Inflammatory macrophage treated with lipopolysaccharide for 4 hours (primary cell): ENCODE measurements at places on chromosomes 12 and 14.

- DNase-seq: no peak
Observed at GRCh38 chr12:131202592-131203378, 249.1 kb downstream of the ADGRD1 start.

- no peak for DNase-seq
Observed at GRCh38 chr12:3187846-3188770, 110.9 kb downstream of the TSPAN9 start.

- DNase-seq: no peak
Observed at GRCh38 chr12:82174936-82175335, 183.3 kb downstream of the CCDC59 start.

DNA sequence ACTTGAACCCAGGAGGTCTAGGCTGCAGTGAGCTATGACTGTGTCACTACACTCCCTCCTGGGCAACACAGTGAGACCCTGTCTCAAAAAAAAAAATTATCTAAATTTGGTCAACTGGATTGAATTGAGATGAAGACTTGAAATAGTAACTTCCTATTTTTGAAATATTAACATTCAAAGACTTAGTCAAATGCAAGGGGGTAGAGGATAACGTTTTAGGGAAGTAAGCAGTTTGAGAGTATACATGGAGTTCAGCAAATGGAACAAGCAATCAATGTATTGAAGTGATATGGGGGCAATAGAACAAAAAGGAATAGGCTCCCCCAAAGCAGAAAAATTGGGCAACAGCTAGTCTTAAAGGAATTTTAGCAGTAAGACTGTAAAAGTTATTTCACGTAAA, 4.6 kb upstream of the MFAP5 start:
- peak; percentile 63 for DNase-seq

DNA sequence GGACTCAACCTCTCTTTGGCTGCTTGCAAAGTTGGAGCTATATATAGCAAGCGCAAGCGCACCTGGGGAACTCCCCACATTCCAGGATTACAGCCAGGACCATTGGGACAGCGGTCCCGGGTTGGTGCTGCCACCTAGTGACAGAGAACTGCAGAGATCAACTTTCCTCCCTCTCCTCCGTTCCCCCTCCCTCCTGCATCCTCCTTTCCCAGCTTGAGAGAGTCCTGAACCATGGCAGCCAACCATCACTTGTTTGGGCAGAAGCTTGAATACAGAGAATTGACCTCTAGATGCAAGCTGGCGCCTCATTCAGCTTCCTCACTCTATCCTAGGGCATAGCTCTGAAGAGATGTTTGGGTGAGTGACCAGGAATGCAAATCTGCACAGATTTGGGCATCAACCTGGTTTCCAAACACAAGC, 17.4 kb upstream of the FLVCR2 start:
- DNase-seq: peak; percentile 61

DNA sequence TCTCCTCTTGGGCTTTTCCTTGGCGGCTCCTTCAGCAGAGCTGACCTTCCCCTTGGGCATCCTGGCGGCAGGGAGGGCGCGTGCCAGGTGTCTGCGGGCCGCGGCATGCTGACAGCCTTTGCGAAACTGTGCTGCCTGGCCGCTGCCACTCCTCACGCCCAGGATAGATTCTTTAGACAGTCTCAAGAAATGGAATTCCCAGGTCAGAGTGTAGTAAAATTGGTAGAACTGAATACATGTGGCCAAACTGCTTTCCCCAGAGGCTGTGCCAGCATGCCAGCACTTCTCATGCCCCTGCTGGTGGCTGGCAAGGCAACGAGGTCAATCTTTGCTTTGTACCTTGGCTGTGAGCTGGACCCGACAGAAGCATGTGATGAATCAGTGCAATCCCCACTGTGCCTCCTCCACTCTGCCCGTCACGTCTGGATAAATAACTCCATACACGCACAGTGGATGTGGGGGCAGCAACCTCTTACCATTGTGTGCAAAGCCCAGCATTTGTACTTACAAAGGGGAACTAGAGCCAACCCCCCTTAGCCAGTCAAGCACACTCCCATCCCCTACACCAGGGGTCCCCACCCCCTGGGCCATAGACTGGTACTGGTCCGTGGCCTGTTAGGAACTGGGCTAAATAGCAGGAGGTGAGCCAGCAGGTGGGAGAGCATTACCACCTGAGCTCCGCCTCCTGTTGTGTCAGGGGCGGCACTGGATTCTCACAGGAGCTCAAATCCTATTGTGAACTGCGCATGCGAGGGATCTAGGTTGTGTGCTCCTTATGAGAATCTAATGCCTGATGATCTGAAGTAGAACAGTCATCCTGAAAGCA, 90.9 kb downstream of the ACTN1 start:
- no peak for DNase-seq

- DNase-seq: no peak
Observed at GRCh38 chr12:29113101-29113500, 36.0 kb upstream of the FAR2 start.

DNA sequence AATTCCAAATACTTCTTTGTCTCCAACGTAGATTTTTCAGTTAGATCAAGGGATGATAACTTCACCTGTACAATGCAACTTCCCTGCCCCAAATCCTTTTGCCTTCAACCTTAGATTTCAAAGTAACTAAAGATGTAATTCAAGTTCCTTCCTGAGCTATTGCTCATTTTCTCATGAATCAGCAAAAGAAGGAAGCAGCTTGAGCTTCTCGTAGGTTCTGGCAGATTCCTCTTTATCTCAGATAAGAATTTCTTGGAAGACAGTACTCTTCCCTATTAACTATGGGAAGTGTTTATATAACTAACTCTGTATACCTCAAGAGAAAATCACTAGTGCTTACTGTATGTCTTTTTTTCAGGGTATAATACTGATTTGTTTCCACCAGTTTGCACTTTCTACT, 203.8 kb downstream of the RASSF9 start:
- DNase-seq: peak; percentile 6

- DNase-seq: peak; percentile 27
Observed at GRCh38 chr12:25320123-25321006, 69.6 kb upstream of the KRAS start.

- DNase-seq: peak; percentile 35
Observed at GRCh38 chr12:63420206-63420644, 248.1 kb downstream of the DPY19L2 start.

GRCh38 chr14:27320261-27320660, 722.4 kb upstream of the NOVA1 start:
- no peak for DNase-seq

DNA sequence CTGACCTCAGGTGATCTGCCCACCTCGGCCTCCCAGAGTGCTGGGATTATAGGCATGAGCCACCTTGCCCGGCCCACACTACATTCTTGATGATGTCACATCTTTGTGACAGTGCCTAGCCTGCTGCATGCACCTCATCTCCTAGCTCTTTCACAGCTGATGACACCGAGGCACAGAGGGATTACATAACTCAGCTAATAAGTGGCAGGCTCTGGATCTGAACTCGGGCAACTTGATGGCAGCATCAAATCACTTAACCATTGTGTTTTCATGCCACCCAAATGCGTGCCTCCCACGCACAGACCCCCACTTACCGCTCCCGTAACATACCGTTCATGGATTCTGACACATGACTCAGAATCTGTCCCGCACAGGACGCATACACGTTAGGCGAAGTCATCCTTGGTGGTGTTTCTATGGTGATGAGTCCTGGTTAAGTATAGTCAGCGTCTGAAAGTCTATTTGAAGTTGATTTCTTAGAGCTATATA, 7.4 kb downstream of the TMEM120B start:
- peak; percentile 14 for DNase-seq

DNA sequence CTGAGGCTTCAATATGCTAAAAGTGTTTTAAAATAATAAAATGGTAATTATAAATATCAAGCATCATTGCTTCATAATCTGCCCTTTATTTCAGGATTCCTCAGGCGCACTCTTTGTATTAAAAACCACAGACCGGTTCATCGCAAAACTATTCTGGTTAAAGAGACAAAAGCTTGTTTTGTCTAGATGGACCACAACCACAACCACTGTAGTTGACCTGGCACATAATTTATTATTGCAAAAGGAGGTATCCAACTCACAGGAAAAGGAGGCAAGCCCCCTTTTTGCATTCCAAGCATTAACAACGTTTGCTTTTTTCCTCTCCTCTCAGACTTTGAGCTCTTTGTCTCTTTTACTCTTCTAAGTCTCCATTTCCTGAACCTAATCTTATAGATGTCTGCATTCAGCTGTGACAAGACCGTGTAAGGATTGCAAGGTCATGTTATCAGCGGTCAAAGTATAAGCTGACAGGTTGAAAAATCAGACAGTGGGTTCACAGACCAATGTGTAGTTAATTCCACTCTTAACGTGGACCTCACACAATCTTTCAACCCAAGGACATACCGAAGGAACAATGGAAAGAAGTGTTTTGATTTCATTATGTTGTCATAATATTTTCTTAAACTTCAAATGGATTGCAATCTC, 1057.6 kb downstream of the GALC start:
- no peak for DNase-seq

DNA sequence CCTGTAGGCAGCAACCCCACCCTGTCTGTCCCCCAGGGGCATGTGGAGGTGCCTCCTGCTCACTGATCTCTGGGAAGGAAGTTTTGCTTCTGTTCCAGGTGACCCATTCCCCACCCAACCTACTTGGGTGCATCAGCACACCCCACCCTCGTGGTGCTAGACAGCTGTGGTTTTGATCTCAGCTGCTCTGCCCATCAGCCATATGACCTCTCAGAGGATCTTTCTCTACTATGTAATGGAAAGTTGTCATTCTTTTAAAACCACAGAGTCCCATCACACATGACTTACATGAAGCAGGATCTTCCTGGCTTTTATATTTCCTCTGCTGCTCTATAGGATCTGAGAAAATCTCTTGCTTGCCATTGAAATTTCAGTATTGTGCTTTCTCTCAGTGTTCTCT, 13.5 kb upstream of the KRT82 start:
- DNase-seq: no peak

DNA sequence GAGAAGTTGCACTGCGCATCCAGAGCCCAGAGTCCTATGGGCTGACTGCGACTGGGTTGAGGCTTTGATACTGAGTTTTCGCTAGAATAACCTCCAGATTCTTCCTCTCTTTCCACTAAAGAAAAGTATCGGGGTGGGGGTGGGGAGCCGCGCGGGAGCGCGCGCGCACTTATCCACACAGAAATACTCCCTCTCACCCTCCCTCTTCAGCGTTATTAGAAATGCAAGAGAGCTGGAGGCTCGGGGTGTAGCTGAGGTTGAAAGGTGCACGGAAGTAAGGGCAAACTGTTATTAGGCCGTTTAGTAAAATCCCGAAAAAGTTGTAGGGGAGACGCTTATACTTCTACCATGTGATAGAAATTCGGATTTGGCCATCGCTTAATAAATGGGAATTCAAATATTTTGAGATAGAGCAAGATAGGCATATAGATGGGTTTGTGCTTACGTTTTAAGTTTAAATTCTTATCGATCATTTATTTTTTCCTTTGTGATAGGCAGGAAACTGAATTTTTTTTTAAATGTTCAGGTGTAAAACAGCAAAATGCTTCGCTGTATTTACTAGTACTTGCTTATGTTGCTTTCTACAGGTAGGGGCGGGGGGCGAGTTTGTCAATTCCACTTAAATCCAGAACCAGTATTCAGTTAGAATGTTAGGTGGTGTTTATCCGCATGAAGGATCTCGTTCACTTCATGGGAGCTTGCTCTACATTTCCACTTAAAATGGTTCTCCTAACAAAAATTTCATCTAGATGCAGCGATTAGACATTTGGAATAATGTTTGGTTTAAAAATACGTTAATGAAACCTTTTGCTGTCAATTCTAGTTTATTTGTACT, 1.1 kb downstream of the ARHGAP5 start:
- DNase-seq: no peak

DNA sequence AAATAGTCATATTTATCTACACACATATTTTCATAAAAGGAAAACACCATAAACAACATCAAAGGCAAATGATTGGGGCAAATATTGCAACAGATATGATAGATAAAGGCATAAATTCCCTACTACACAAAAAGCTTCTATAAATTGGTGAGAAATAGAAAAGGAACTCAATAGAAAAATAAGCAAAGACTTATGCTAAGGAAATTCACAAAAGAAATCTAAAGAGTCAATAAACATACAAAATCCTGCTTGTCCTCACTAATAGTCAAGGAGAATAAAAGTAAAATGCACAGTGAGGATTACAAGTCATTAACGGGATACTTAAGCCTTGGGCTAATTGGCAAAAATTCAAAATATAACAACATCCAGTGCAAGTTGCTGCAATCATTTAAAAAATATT, 30.3 kb downstream of the CCDC59 start:
- no peak for DNase-seq

- DNase-seq: peak; percentile 57
Observed at GRCh38 chr12:91988086-91988923, 157.3 kb downstream of the BTG1 start.

GRCh38 chr12:1309613-1310012, 284.8 kb downstream of the FBXL14 start:
- DNase-seq: peak; percentile 56

GRCh38 chr14:24481622-24482324, 26.3 kb downstream of the CMA1 start:
- DNase-seq: peak; percentile 31

GRCh38 chr12:1629338-1630132, 504 bp downstream of the WNT5B start:
- DNase-seq: no peak

- no peak for DNase-seq
Observed at GRCh38 chr12:78696267-78696666, 168.3 kb upstream of the SYT1 start.

DNA sequence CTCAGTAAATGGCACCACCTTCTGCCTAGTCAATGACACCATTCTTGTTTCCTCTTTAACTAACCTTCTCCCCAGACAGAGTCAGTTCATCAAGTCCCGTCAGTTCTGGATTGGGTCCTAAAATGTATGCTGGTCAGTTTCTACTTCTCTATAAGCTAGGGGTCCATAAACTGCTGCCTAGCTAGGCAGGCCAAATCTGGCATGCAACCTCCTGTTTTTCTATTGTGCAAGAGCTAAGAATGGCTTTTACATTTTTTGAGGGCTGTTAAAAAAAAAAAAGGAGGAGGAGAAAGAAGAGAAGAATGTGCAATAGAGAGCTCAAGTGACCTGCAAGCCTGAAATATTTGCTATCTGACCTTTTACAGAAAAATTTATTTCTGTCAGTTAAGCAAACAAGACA, 6.4 kb upstream of the TMED10 start:
- peak; percentile 71 for DNase-seq

GRCh38 chr12:92341065-92341668, 195.5 kb upstream of the BTG1 start:
- DNase-seq: peak; percentile 35

GRCh38 chr12:73106296-73106695, 834.1 kb downstream of the TRHDE start:
- DNase-seq: no peak

DNA sequence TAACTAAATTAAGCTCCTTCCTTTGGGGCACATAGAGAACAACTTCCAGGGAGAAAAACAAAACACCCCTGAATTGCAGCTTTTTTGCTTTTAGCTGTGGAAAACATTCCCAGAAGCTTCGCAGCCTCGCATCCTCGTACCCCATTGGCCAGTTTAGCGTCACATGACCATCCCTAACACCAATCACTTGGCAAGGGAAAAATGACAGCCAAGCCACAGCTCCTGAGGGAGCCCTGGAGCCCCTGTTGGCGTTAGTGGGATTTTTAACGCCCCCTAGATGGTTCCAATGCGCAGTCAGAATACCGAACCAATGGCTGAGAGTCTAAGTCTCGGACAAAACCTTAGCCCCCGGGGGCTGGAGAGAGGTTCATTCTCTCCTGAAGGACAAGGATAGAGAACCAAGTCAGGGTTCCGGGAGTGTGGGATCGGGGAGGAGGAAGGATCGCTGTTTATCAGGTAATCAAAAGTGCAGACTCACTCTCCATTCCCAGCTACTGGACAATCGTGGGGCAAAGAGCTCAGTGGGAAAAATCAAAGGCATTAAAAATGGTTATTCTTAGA, 135.6 kb upstream of the HIF1A start:
- DNase-seq: no peak

GRCh38 chr12:13374793-13375192, 178.3 kb downstream of the EMP1 start:
- no peak for DNase-seq
